Activated CD8-positive, alpha-beta memory T cell treated with anti-CD3 and anti-CD28 coated beads for 48 hours (primary cell): ENCODE measurements at places on chromosomes 16 and 17.
A peak's percentile ranks its signal among the peaks of the same experiment; 100 is the strongest.

DNA sequence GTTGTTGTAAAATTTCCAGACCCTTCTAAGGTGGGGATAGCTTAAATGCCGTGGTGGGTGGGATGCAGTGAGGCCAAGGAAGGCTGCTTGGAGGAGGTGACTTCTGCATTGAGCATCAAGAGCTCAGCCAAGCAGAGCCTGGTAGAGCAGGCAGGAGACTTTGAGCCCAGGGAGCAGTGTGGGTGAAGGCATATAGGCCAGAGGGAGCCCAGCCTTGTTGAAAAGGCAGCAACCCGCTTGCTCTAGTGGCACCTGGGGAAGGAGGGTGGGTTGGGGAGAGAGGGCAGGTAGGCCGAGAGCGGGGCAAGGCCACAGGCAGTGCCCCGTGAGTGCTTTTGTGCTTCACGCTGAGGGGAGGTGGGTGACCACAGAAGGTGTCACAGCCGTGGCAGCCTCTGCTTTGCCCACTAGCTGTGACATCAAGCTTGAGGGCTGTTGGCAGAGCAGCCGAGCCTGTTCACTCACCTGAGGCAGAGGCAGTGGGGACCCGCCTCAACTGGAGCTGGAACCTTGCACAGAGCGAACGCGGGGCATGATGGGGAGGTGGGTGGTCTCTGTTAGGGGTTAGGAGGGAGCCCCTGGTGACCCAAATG is 56.1 kb downstream of the IRF8 start:
- DNase-seq = no peak

DNA sequence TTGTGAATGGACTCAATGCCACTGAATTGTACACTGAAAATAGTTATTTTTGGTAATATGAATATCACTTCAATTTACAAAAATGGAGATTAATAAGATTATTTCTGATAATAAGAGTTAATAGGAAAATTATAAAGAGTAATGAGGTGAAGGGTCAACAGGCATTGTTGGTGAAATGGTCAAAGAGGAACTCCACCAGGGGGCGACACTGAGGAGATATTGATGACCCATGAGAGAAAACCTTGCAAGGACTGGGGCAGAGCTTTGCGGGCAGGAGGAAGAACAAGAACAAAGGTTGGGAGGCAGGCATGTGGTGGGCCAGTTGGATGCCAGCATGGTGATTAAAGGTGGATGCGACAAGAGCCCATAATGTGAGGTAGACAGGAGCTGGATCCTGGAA is 74.0 kb upstream of the XYLT1 start:
- DNase-seq = peak; percentile 13

DNA sequence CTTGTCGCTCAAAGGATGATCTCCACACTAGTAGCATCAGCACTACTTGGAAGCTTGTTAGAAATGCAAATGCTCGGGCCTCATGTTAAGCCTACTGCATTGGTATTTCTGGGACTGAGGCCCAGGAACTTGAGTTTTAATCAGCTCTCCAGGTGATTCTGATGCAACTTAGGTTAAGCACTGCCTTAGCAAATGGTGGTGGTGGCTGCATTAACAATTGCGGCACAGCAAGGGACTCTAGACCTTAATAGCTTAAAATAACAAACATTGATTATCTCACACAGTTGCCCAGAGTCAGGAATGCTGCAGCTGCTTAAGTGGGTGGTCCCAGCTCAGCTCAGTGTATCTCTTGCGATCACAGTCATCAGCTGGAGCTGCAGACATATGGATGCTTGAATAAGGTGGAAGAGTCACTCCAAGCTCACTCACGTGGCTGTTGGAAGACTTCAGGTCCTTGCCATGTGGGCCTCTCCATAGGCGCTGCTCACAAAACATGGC is 25.8 kb downstream of the HS3ST3A1 start:
- DNase-seq = no peak

DNA sequence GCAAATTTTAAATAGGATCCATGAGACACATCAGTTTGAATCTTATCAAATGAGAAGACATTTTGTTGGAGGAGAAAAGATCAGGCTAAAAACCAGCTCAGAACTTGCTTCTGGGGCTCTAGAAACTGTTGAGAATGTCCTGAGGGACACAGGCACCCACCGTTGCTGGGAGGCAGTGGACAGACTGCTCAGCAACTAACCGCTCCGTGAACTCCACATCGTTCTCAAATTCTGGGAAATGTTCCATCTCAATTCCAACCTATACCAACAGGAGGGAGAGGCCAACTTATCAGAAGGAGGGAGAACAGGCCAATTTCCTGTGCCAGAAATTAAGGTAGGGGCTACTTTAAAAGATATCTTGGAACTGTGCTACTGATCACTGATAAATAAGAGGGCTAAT is 8.3 kb downstream of the TAT start:
- no peak for DNase-seq

DNA sequence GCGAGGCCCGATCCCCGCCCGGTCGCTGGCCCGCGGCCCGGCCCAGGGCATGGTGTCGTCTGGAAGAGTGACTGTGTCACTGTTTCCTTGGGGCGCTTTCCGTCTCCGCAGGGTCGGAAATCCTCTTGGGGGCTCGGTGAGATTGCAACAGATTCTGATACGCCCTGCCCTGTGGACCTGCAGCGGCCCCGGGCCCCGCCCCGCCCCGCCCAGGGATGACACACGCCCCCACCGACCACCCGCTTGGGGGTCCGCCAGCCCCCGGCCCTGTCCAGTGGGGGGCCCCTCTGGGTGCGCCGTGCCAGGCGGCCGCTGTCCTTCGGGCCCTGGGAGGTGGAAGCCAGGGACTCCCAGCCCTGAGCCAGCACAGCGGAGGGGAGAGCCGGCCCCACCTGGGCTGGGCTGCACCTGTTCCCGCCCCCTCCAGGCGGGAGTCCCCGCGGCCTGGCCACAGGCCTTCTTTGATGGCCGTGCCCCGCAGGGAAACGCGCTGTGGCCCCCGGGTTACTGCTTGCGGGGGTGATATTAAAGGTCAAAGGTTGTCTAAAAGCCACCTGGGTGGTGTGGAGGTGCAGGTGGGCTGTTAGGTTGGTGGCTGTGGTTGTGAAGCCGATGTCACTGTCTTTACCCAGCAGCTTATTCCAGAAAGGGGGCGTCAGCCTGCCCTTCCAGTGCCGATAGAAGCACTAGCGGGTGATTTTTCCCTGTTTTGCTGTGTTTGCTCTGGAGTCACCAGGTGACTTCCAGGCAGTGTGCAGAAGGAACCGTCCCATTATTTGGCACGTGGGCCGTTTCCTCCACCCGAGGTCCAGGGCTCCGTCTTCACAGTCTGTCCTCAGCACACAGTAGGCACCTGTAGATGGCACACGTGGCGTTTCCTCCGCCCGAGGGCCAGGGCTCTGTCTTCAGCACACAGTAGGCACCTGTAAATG is 752 bp downstream of the TBC1D24 start:
- no peak for DNase-seq

DNA sequence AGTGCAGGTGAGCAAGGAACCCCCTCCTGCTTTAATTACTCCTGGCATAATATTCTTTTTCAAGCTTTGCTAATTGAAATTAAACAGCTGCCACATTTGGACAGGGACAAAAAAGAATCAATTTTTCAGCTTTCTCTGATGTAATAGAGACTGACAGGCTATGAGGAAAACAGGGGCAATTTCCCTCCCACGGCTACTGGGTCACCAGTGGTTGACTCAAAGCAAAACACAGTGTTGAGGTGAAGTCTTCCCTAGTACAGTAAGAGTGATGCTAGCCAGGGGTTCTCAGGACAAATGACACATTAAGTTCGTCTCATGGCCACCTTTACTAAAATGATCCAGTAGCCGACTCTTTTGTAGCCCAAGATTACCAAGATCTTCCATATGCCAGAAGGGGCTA is 38.6 kb upstream of the PMFBP1 start:
- DNase-seq = no peak

DNA sequence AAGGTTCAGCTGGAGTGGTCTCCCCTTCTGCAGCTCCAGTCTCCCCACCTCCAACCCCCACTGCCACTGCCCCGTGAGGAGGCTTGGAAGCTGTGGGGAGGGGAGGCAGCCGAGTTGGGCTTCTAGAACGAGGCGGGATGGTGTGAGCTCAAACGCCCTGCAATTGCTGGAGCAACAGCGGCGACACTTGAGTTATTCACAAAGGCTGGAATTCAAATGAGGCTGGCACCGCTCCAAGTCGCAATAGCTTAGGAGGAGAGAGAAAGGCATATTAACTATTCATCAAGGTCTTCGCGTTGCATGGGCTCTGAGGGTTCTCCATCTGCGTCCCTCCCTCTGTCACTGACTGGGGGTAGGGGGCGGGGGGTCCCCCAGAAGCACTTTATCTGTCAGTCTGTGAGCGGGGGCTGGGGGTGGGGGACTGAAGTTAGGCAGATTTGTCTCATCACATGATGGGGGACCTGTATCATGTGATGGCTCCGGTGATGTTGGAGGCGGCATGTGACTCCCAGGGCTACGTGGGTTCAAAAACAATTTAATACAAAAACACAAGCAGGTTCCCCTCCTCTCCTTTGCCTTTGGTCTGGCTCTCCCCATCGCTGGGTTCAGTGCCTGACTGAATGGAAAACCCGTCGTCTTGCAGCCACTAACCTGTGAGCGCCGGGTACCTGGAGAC is 70.5 kb downstream of the RBBP6 start:
- no peak for DNase-seq

- no peak for DNase-seq
Measured at GRCh38 chr17:47870056-47870455, 19.1 kb upstream of the SP6 start.

GRCh38 chr16:86672179-86672863 is 94.0 kb downstream of the FOXL1 start:
- DNase-seq = no peak

- DNase-seq = peak; percentile 33
Measured at GRCh38 chr17:48012151-48012520, 25.5 kb downstream of the COPZ2 start.

DNA sequence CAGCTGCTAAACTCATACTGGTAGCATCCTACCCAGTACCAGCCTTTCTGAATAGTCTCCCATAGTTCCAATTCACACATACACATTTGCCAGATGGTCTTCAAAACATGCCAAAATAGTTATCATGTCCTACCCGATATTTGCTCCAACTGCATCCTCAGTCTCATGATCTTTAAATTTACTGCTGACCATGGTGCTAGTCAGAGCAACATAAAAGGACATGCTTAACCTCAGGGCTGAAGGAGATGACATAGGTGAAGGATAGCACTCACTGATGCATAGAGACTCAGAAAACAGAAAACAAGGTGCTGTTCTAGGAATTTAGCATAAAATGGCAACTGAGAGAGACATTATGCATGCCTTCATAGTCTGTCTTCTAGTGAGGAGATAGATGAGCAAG is 200.6 kb upstream of the CCL2 start:
- DNase-seq = no peak
